NCI-H1105 (cell line): ENCODE measurements at places on chromosomes 7 and 10.

DNA sequence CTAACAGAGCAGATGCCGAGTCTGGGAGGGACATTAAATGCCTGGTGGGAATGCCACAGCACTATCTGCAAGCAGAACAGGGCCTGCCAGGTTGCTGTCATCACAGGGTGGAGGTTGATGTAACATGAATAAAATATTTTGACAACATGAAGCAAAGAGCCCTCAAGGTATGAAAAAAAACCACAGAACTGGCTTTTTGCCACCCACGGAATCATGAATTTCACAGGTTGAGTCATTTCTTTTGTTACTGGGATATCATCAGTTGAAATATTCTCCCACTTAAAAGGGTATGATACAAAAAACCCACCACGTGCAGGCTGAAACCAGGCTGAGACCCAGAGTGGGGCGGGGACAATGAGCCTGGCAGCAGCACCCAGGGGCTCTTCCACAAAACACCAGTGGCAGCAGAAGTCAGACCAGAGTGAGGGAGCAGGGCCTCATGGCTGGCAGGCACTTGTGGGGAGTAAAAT lies 220.1 kb downstream of the TNS3 start:
- no peak for DNase-seq

- no peak for DNase-seq
Measured at GRCh38 chr7:67438913-67439505, 442.4 kb downstream of the TYW1 start.

GRCh38 chr10:76388321-76389023 lies 957.0 kb downstream of the LRMDA start:
- DNase-seq: no peak

GRCh38 chr10:100894589-100895294 lies 18.0 kb upstream of the SLF2 start:
- no peak for DNase-seq

GRCh38 chr7:30427296-30428070 lies 51.1 kb downstream of the NOD1 start:
- DNase-seq: no peak

DNA sequence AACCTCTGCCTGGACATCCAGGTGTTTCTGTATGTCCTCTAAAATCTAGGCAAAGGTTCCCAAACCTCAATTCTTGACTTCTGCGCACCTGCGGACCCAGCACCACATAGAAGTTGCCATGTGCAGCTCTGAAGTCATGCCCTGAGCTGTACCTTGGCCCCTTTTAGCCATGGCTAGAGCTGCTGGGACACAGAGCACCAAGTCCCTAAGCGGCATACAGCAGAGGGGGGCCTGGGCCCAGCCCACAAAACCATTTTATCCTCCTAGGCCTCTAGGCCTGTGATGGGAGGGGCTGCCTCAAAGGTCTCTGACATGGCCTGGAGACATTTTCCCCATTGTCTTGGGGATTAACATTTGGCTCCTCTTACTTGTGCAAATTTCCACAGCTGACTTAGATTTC lies 14.6 kb downstream of the TMEM243 start:
- DNase-seq: no peak

- no peak for DNase-seq
Measured at GRCh38 chr7:92751902-92752901, 84.2 kb downstream of the CDK6 start.

DNA sequence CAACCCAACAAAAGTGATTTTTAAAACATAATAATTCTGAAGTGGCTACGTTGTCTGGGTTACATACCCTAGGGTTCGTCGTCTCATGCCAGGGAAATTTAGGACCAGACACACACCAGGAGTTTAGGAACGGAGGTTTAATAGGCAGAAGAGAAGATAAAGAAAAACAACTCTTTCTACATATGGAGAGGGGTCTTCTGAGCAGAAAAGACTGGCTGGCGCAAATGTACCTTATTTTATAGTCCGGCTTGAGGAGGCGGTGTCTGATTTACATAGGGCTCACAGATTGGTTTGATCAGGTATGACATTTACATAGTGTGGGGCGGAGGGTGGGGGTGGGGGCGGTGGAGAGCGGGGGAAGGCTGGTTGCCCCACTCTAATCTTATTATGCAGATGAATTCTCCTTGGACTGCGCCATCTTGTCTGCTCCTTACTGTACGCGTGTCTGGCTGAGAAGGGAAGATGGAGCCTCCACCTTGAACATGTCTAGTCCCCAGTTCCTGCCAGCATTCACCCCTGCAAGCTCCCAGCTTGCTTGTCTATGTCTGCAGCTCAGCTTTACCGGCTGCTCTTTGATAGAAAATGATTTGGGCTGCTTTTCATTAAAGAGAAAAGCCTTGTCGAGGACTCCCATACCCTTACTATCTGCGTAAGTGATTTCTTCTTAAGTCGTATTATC lies 98.7 kb downstream of the RALA start:
- no peak for DNase-seq

DNA sequence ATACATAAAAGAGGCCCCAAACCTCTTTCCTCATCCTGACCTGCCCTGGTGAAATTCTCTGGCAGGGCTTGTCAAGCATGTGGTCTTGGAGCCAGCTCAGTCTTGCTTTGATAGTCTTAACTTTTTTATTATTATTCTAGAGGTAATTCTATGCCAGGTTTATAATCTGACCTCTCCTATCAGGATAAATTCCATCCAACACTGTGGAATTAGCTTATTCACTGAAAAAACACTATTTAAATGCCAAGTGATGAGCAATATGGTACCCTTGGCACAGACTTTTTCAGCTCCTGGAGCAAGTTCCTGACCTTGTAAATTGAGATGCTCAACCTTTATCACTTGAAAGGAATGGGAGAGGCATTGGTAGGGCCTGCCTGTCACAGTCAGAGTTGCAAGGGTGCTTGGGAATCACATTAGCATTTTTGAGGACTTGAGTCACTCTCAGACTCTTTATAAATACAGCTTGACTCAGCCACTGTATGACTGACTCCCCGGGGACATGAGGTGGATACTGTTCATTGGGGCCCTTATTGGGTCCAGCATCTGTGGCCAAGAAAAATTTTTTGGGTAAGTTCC lies at the start of gene CPA4:
Gene CPA4 (plus strand): TSS at position 480 of the 576 bp plus-strand sequence. CDS start 20 bp downstream, at position 500.
- no peak for DNase-seq

DNA sequence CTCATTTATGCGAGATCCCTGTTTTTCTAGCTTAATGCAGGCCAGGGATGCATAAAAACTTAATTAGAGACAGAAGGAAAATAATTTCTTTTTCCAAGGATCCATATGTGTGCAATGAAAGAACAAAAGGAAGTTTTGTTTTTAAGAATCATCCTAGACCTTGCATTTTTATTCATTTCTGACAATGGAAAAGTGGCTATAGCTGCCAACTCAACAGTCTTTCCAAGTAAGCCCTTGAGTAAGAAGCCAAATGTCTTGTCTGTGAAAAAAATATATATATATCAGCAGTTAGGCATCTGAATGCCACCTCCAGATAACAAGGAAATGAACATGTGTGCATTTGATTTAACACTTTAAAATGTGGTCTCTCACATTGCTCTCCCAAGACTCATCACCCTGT lies 1397.6 kb downstream of the GATA3 start:
- DNase-seq: no peak

- no peak for DNase-seq
Measured at GRCh38 chr10:21092683-21093524, 195.8 kb upstream of the NEBL start.

- no peak for DNase-seq
Measured at GRCh38 chr10:128907155-128907941, 559.7 kb upstream of the MGMT start.

GRCh38 chr10:31030260-31030659 lies 1.4 kb downstream of the ZNF438 start:
- DNase-seq: no peak

GRCh38 chr10:130927157-130927556 lies 384.4 kb downstream of the TCERG1L start:
- DNase-seq: no peak

GRCh38 chr10:7206412-7207100 lies 204.3 kb downstream of the SFMBT2 start:
- no peak for DNase-seq

DNA sequence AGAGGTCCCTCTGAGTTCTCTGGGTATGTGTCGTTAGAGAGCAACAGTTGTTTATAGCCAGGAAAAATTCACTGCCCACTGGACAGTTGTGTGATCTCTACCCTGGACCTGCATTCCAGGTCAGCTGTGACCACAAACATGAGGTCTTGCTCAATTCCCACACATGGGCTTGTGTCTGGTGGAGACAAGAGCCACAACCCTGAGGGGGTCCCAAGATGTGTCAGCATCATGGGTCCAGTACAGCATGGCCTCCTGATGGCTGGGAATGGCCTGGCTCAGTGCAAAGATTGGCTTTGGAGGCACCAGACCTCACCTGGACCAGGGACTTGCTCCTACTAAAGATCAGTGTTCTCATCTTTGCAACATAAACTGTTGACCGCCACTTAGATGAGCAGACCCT lies 751.6 kb downstream of the GRID1 start:
- no peak for DNase-seq
